ENCODE measurements at places on chromosomes 3 and 15.

- DNase-seq: no peak
Observed at GRCh38 chr3:138051947-138052802, 42.2 kb downstream of the CLDN18 start.

- no peak for DNase-seq
Observed at GRCh38 chr3:160796813-160797164, 40.8 kb downstream of the PPM1L start.

DNA sequence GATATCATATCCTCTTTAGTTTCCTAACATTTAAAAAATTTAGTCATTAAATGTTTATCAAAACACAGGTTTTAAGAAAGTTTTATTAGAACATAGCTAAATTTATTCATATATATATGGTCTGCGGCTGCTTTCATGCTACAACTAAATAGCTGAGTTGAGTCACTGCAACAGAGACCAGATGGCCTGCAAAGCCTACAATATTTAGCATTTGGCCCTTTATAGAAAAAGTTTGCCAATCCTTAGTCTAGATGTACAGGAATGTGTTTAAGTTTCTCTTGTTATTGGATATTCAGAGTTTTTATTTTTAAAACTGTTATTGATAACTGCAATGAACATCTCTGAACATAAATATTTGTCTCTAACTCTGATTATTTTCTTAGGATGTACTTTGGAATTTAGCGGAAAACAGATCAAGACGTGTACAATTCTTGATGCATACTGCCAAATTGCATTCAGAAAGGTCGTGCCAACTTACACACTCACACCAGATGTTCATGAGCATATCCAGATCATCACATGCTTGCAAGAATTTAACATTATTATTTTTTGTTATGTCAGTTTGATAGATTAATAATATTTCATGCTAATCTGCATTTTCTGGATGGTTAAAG is 157.9 kb downstream of the STAC start:
- no peak for DNase-seq

GRCh38 chr3:19945534-19945933 is 1.4 kb upstream of the RAB5A start:
- no peak for DNase-seq

DNA sequence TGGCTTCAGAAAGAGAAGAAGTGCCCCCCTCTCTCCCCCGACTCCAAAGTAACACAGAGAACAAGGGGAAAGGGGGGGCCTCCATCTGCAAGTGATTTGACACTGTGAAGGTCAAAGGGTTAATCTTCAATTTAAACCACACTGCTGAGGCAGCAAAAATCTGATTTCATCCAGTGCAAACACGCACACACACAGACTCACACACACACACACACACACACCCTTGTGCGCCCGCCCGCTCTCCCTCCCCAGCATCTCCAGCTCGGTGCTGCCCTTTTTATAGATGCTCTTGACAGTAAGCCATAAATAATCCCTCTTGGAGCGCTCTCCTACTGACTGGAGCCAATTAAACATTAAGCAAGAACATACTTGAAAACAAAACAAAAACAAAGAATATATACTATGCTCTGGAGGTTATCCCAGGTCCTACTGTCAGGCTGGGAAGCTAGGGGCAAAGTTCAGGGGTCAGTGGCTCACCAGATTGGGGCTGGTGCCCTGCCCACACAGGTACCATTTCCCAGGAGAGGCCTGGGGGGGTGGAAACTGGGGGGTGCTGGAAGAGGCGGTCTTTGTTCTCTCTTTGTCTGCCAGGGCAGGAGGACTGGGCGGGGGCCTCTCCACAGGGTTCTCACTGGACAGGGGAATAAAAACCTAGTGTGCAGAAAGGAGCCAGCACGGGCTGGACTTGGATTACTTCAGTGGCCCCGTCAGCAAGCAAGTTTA is 16.3 kb downstream of the BMF start:
- DNase-seq: peak; percentile 90
